Body of pancreas (tissue), 4 donors: ENCODE measurements at places on chromosomes 11 and 22. TPM values are rescaled to one million over a fixed set of nuclear protein-coding genes. Genes with fewer than 3 reads are reported as not detected.

LRRC74B gene
- total RNA-seq, result not detected

SLC15A3 gene
- 2.0 TPM for total RNA-seq

DNA sequence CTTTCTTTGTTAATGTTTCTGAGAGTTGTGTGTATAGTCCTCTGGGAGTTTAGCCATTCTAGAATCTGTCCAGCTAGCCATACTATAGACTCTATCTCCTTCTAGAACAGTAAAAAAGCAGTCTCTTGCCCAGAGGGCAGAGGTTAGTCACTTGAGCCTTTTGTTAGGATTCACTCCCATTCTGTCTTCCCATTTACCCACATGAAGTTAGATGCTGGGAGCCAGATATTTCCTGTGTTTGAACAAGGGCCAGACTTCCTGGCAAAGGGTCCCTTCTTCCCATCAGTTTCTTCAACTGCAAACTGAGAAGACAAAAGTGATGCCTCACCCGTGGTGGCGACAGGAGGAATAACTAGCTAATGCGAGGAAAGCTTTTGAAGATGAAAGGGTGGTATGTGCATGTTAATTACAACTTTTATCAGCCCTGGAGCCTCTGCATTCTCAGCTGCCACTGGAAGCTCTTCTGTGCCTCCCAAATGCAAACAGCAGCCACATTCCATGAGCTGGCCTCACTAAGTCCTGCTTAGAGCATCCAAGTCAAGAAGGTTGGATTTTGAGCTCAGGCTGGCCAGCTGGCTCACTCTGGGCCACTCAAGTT, 12.8 kb downstream of the CD44 start:
- DNase-seq, result no peak
- no peaks in the 10 kb centered on the region for H3K27me3 ChIP-seq
- H3K4me1 ChIP-seq, result peaks cover 56% of the 10 kb centered on the region
- H3K27ac ChIP-seq, result no peak overlapping the region
- no peaks in the 10 kb centered on the region for H3K36me3 ChIP-seq

- H3K27me3 ChIP-seq, result no peaks in the 10 kb centered on the region
- no peak overlapping the region for H3K27ac ChIP-seq
- no peak for DNase-seq
- no peaks in the 10 kb centered on the region for H3K36me3 ChIP-seq
- H3K4me1 ChIP-seq, result peaks cover 11% of the 10 kb centered on the region
- H3K4me3 ChIP-seq, result no peak overlapping the region
Measured at GRCh38 chr22:20610243-20610686, 102.9 kb downstream of the MED15 start.

DNA sequence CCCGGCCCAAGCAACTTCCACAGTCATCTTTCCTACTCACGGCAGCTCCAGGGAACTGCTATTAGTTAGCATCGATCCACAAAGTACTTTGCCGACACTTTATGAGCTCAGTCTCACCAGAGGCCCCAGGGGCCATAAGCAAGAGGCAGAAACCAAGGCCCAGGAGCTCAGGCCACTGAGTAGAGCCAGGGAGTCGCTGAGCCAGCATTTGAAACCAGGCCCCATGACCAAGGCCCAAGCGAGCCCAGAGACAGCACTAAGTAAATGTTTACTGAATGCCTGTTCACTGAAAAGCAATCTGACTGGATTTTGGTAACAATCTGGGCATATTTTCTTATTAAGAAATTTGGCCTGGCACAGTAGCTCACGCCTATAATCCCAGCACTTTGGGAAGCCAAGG, 43.3 kb downstream of the ARRB1 start:
- no peak overlapping the region for H3K4me3 ChIP-seq
- peak; percentile 65 for DNase-seq
- peak overlapping the region; percentile 6 for H3K27ac ChIP-seq
- no peaks in the 10 kb centered on the region for H3K27me3 ChIP-seq
- H3K4me1 ChIP-seq, result peaks cover 31% of the 10 kb centered on the region

- no peaks in the 10 kb centered on the region for H3K4me1 ChIP-seq
- no peak for DNase-seq
- no peaks in the 10 kb centered on the region for H3K36me3 ChIP-seq
- H3K27ac ChIP-seq, result no peak overlapping the region
Measured at GRCh38 chr11:130624971-130625544, 176.6 kb downstream of the ADAMTS15 start.
